ENCODE measurements at places on chromosomes 16 and 17.

- no peak for DNase-seq
These were observed 2.4 kb upstream of the SLC47A2 start for GRCh38 chr17:19718613-19719354.

DNA sequence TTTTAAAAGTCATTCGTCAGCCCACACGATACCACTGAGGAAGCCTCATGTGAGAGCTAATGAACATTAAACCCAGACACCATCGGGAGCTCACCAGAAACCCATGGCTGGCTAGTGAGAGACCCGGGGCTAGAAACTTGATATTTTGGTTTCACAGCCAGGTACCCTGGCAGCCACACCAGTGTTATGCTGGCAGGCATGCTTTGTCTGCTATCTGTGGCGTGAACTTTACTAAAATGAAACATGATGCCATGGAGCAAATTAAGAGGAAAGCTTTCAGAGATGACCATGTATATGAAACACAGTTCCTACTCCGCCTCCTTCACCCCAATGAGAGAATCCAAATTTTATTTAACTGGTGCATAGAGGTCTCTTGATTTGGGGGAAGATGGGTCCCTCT, 291.2 kb downstream of the IRX3 start:
- DNase-seq = no peak

GRCh38 chr17:55440391-55440790, 18.8 kb upstream of the MMD start:
- DNase-seq = peak; percentile 33

DNA sequence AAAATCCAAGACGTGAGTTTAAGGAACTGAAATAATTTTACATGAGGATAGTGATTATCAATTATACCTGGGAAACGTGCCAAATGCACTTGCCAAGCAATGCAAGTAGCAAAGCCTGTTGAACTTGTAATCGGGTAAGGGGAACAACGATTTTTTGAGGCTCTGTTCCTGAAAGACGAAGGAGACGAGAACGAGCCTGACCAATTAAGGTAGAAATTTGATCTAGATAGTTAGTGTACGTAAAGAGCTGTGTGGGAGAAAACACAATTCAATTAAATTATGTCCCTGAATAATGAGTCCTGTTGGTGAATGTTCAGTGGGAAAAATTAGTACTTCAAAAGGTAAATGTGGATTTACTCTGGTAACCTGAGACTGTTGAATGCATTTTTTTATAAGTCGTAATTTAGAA, 17.7 kb upstream of the KCTD5 start:
- peak; percentile 74 for DNase-seq
